ENCODE measurements at places on chromosomes 6 and 20. TPM values are rescaled to one million over a fixed set of nuclear protein-coding genes. Genes with fewer than 3 reads are reported as not detected.

The CAGE1 gene
- 0.13 TPM for total RNA-seq

The LY6G6D gene
- total RNA-seq: not detected

The MYCT1 gene
- total RNA-seq: 120 TPM

The AIF1 gene
- 0.13 TPM for total RNA-seq

The WFDC2 gene
- total RNA-seq: not detected

The ZNF341 gene
- total RNA-seq: 0.77 TPM

The SLC26A8 gene
- total RNA-seq: not detected

The RIPOR2 gene
- 0.13 TPM for total RNA-seq

The PTGIS gene
- total RNA-seq: 0.13 TPM

The CAPN11 gene
- total RNA-seq: 1.9 TPM

The SLC16A10 gene
- under 0.01 TPM for total RNA-seq

The HLA-DPB1 gene
- 10.9 TPM for total RNA-seq

The LSM14B gene
- total RNA-seq: 31.7 TPM

The RNF39 gene
- not detected for total RNA-seq

The LY6G6C gene
- not detected for total RNA-seq

The MYH7B gene
- total RNA-seq: not detected

The TPBG gene
- 5.9 TPM for total RNA-seq

The PRSS16 gene
- not detected for total RNA-seq

The PRICKLE4 gene
- 6.4 TPM for total RNA-seq

The RIMS4 gene
- not detected for total RNA-seq

The L3MBTL3 gene
- 35.5 TPM for total RNA-seq

The PRR18 gene
- not detected for total RNA-seq

The PAX1 gene
- not detected for total RNA-seq

The GTSF1L gene
- total RNA-seq: not detected

The PDE7B gene
- total RNA-seq: 6.5 TPM

The KIAA1755 gene
- total RNA-seq: not detected

The CTSA gene
- 73.2 TPM for total RNA-seq

The CBLN4 gene
- total RNA-seq: not detected

The DEFB132 gene
- total RNA-seq: not detected

The IRF4 gene
- under 0.01 TPM for total RNA-seq

The LGSN gene
- total RNA-seq: not detected

The MAFB gene
- 8.0 TPM for total RNA-seq

The ZBP1 gene
- total RNA-seq: not detected

The PPIL6 gene
- total RNA-seq: 0.76 TPM

The PPP1R3G gene
- total RNA-seq: 0.89 TPM

The STMND1 gene
- total RNA-seq: not detected

The FHL5 gene
- total RNA-seq: not detected

The SNAP91 gene
- total RNA-seq: 1.3 TPM

The FKBP1C gene
- 3.1 TPM for total RNA-seq

The NOX3 gene
- not detected for total RNA-seq

The FITM2 gene
- 6.3 TPM for total RNA-seq

The ZNF165 gene
- 0.39 TPM for total RNA-seq

The PERP gene
- total RNA-seq: 32.0 TPM

The LIN28B gene
- total RNA-seq: not detected

The VGLL2 gene
- not detected for total RNA-seq

The POLR1C gene
- 31.1 TPM for total RNA-seq

The C6orf52 gene
- total RNA-seq: 0.25 TPM

The C2 gene
- total RNA-seq: not detected

The TREML2 gene
- not detected for total RNA-seq

The KCNQ5 gene
- not detected for total RNA-seq

Measured in dermis microvascular lymphatic vessel endothelial cell (primary cell).